ENCODE measurements at places on chromosomes 2 and 18.

- no peak for DNase-seq
Measured at GRCh38 chr18:5439986-5440696, 103.7 kb downstream of the EPB41L3 start.

GRCh38 chr2:60836491-60836890 is 44.9 kb upstream of the REL start:
- no peak for DNase-seq

DNA sequence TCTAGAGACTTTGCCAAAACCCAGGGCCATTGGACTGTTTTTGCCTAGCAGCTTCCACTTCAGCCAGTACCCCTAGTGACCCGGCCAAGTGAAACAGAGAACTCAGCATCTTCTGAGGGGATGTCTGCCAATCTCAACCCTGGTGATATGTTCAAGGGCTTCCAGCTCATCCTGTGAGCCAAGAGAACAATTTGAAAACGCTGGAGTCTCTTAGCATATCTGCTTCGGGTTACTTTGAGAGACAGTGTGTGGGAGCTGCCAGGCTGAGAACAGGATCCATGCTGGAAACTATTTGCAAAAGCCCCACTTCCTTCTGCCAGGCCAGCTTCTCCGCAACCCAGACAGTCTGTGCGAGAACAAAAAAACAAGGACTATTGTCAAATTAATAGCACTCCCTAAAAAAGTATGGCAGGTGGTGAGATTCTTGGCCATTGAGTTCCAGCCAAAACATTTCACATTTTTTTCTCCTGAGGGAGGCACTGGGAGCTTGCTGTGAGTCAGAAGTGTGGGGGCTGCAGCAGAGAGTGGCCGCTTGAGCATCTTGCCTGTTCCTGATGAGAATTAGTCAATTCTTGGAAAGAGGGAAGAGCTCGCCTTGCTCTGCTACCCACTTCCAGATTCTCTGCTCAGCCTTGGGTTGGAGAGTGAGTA is 395.6 kb upstream of the TRIB2 start:
- DNase-seq: peak; percentile 97

- no peak for DNase-seq
Measured at GRCh38 chr18:8799001-8799400, 93.6 kb downstream of the MTCL1 start.

DNA sequence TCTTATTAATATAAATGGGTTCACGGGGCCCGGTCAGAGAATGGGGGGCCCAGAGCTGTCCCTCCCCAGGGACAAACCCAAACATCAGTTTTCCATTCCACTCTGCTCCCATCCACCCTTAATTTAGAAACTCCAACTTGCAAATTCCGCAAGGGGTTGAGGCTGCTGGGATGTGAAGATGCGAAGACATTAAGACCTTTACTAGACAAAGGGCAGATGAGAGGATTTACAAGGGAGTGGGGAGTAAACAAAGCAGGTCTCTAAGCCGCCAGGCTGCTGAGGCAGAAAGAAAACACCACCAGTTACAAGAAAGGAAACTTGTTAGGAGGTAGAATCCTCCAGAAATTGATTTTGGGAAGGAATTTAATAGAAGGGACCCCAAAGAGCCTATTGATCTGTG is 33.1 kb downstream of the MARCO start:
- no peak for DNase-seq

All from astrocyte of the spinal cord (primary cell).